A549 treated with Mapracorat at 1 μM for 4 hours (cell line): ENCODE measurements at places on chromosomes 4 and X. TPM values are rescaled to one million over a fixed set of nuclear protein-coding genes. Genes with fewer than 3 reads are reported as not detected.

The ABCE1 gene
- 59.1 to 102 TPM (median 68.2 TPM) in 5 replicates for total RNA-seq

The MAGEA11 gene
- total RNA-seq = 0.07 TPM in 1 of 5 replicates, not detected in the others

The ARMCX1 gene
- 0.18 to 0.58 TPM (median 0.34 TPM) in 5 replicates for total RNA-seq

The NWD2 gene
- not detected in 5 replicates for total RNA-seq

The IQSEC2 gene
- total RNA-seq = 32.3 to 46.4 TPM (median 40.4 TPM) in 5 replicates

The CSN1S1 gene
- total RNA-seq = not detected in 5 replicates

The GIMD1 gene
- not detected in 5 replicates for total RNA-seq

The VEGFC gene
- total RNA-seq = 9.7 to 12.2 TPM (median 10.5 TPM) in 5 replicates

The CORIN gene
- total RNA-seq = 0.15 TPM in 1 of 5 replicates, not detected in the others

The PNPLA4 gene
- total RNA-seq = 8.9 to 13.9 TPM (median 12.3 TPM) in 5 replicates

The DCAF4L1 gene
- total RNA-seq = 0.12 to 0.19 TPM (median 0.15 TPM) in 5 replicates

The TLR2 gene
- total RNA-seq = 0.29 to 0.79 TPM (median 0.51 TPM) in 5 replicates

The TMEM31 gene
- total RNA-seq = not detected in 5 replicates

The COL4A5 gene
- total RNA-seq = 9.1 to 12.9 TPM (median 11.7 TPM) in 5 replicates

The ADH1B gene
- not detected in 5 replicates for total RNA-seq

The TCEAL7 gene
- not detected in 5 replicates for total RNA-seq

The GPC3 gene
- total RNA-seq = not detected in 5 replicates

The HPGDS gene
- not detected in 5 replicates for total RNA-seq

The KLHL34 gene
- total RNA-seq = not detected in 5 replicates

The YTHDC1 gene
- 31.4 to 35.1 TPM (median 32.7 TPM) in 5 replicates for total RNA-seq

The MAGEC1 gene
- total RNA-seq = 0.05 to 0.10 TPM in 2 of 5 replicates, not detected in the others
